ENCODE measurements at places on chromosomes 11 and 22. TPM values are rescaled to one million over a fixed set of nuclear protein-coding genes. Genes with fewer than 3 reads are reported as not detected.
A peak's percentile ranks its signal among the peaks of the same experiment; 100 is the strongest.

The GPR83 gene
- 0.17 TPM for total RNA-seq

The FLRT1 gene
- total RNA-seq: 5.0 TPM

The MPEG1 gene
- total RNA-seq: 12.1 TPM

The LDLRAD3 gene
- 8.4 TPM for total RNA-seq

The TECTA gene
- total RNA-seq: 0.83 TPM

The SCGB2A2 gene
- total RNA-seq: not detected

The EIF4ENIF1 gene
- total RNA-seq: 51.4 TPM

The OR4D10 gene
- total RNA-seq: not detected

GRCh38 chr22:37776639-37777005 is 31.1 kb upstream of the GCAT start:
- DNase-seq: no peak
- H3K4me3 ChIP-seq: no peak overlapping the region
- peak overlapping the region; percentile 3 for H3K27ac ChIP-seq

- no peak overlapping the region for H3K4me3 ChIP-seq
- H3K36me3 ChIP-seq: no peaks in the 10 kb centered on the region
- H3K4me1 ChIP-seq: no peaks in the 10 kb centered on the region
- DNase-seq: no peak
Observed at GRCh38 chr11:116540645-116541304, 232.0 kb downstream of the BUD13 start.

GRCh38 chr11:94043241-94043640 is 22.1 kb downstream of the HEPHL1 start:
- H3K27ac ChIP-seq: no peak overlapping the region
- no peaks in the 10 kb centered on the region for H3K27me3 ChIP-seq
- no peaks in the 10 kb centered on the region for H3K36me3 ChIP-seq

DNA sequence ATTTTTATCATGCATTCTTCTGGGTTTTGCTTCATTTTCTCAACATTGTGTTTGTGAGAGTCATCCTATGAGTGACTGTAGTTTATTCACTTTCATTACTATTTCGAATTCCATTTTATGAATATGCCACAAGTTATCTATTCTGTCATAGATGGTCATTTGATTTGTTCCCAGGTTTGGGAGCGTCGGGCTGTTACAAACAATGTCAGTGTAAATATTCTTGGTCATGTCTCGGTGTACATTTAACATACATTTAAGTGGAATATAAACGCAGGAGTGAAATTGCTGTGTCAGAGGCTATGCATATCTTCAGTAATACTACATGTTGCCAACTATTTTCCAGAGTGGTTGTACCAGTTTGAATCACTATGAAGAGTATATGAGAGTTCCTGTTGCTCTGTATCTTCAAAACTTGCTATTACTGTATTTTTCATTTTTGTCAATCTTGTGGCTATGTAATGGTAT is 2.4 kb downstream of the TRIM44 start:
- no peak overlapping the region for H3K4me3 ChIP-seq
- H3K27me3 ChIP-seq: no peaks in the 10 kb centered on the region
- DNase-seq: no peak
- H3K27ac ChIP-seq: no peak overlapping the region
- peaks cover 33% of the 10 kb centered on the region for H3K4me1 ChIP-seq

GRCh38 chr11:128239306-128239705 is 348.1 kb downstream of the ETS1 start:
- no peak overlapping the region for H3K4me3 ChIP-seq
- H3K4me1 ChIP-seq: no peaks in the 10 kb centered on the region
- H3K27me3 ChIP-seq: no peaks in the 10 kb centered on the region
- no peaks in the 10 kb centered on the region for H3K36me3 ChIP-seq
- H3K27ac ChIP-seq: no peak overlapping the region

- H3K4me1 ChIP-seq: peaks cover 52% of the 10 kb centered on the region
- no peak overlapping the region for H3K4me3 ChIP-seq
- no peak overlapping the region for H3K27ac ChIP-seq
- H3K36me3 ChIP-seq: no peaks in the 10 kb centered on the region
Observed at GRCh38 chr11:31821235-31821764, 10.2 kb upstream of the PAX6 start.

DNA sequence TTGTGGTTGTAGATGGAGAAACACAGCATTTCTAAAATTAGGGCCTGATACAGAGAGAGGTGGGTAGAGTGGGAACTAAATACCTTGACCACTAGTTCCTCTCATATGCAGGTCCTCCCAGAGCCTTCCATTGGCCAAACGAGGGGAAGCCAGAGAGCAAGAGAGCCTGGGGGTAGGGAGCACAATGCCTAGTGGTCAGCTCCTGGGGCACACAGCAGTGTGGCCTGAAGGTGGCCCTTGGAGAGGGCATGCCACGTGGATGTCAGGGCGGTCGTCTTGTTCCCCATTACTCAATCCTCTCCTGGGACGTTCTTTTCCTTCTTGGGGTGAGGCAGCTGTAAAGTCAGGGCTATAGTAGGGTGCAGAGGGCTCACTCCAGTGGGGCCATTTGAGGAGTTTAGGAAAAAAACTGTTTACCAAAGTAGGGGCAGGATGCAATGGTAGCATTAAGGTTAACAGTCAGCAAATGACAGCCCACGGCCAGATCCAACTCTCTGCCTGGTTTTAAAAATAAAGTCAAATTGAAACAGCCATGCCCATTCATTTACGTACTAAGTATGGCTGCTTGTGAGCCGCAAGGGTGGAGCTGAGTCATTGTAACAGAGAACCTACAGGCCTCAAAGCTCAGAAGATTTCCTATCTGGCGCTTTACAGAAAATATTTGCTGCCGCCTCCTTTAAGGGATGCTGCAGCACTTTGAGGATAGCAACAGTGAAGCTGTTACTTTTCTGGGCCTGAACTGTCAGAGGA is 7.6 kb downstream of the MYO18B start:
- H3K36me3 ChIP-seq: no peaks in the 10 kb centered on the region
- no peak for DNase-seq
- H3K27ac ChIP-seq: no peak overlapping the region
- H3K4me1 ChIP-seq: peaks cover 3% of the 10 kb centered on the region
- no peak overlapping the region for H3K4me3 ChIP-seq
- no peaks in the 10 kb centered on the region for H3K27me3 ChIP-seq

GRCh38 chr22:27766679-27767078 is 34.9 kb downstream of the MN1 start:
- peaks cover 45% of the 10 kb centered on the region for H3K4me1 ChIP-seq
- H3K4me3 ChIP-seq: no peak overlapping the region
- DNase-seq: no peak
- H3K27ac ChIP-seq: no peak overlapping the region

DNA sequence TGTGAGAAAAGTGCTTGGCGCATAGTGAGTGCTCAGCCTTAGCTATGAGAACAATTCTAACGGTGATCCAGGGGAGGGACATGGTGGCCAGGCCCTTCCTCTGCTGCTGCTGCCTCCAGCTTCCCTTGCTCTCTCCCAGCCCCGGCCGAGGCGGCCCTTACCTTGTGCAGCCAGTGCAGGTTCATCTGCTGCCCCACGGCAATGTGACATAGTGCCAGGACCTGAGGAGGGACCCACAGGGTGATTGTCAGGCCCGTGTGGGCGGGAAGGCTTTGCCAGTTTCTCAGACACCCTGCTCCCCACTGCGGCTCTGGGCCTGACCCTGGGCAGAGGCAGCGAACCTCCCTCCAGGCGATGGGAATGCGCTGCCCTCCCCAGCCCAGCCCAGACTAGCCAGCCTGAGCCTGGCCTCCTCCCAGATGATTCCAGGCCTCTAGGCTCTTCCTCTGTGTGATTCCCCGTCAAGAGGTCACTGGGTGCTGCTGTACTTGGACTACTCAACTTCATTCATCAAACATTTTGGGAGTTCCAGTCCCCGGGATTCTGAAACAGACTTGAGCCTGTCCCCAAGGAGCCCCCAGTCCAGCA is 23.7 kb upstream of the KLHL35 start:
- no peak overlapping the region for H3K4me3 ChIP-seq
- no peak for DNase-seq
- no peaks in the 10 kb centered on the region for H3K36me3 ChIP-seq

- DNase-seq: no peak
- no peaks in the 10 kb centered on the region for H3K36me3 ChIP-seq
- H3K27me3 ChIP-seq: peaks cover 20% of the 10 kb centered on the region
- no peak overlapping the region for H3K4me3 ChIP-seq
Observed at GRCh38 chr11:62179995-62180394, 10.0 kb upstream of the SCGB1D1 start.

- H3K4me1 ChIP-seq: no peaks in the 10 kb centered on the region
- peak; percentile 72 for DNase-seq
- H3K4me3 ChIP-seq: no peak overlapping the region
Observed at GRCh38 chr11:114846416-114846791, 168.1 kb downstream of the NXPE2 start.

- H3K27me3 ChIP-seq: no peaks in the 10 kb centered on the region
- no peak overlapping the region for H3K4me3 ChIP-seq
- no peak for DNase-seq
- no peaks in the 10 kb centered on the region for H3K36me3 ChIP-seq
- H3K27ac ChIP-seq: no peak overlapping the region
- peaks cover 50% of the 10 kb centered on the region for H3K4me1 ChIP-seq
Observed at GRCh38 chr22:40592352-40593113, 44.0 kb downstream of the MRTFA start.

GRCh38 chr11:47437746-47438418 is 11.1 kb downstream of the RAPSN start:
- no peak overlapping the region for H3K4me3 ChIP-seq
- H3K27ac ChIP-seq: peak overlapping the region; percentile 10
- no peaks in the 10 kb centered on the region for H3K36me3 ChIP-seq
- H3K27me3 ChIP-seq: no peaks in the 10 kb centered on the region
- DNase-seq: no peak
- peaks cover 5% of the 10 kb centered on the region for H3K4me1 ChIP-seq

DNA sequence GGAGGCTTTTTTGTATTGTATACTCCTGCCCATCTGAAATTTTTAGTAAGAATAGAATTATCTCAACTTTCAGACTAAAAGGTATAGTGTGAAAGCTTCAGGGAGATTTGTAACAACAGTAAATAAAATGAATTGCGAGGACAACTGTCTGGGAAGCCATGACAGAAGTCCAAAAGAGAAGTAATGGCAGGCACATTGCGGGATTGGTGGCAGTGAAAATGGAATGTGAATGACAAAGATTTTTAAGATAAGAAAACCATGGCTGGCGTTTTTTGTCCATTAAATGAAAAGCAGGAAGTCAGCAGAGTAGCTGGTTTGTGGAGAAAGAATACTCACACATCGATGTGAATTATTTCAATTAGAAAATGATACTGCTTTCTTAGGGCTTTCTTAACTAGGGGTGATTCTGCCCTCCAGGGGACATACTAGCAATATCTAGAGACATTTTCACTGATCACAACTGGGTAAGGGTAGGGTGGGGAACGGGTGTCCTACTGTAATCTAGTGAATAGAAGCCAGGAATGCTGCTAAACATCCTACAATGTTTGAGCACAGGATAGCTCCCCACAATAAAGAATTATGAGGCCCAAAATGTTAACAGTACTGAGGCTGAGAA is 1.6 kb downstream of the NPAT start:
- peak overlapping the region; percentile 82 for H3K4me3 ChIP-seq
- no peaks in the 10 kb centered on the region for H3K36me3 ChIP-seq
- no peaks in the 10 kb centered on the region for H3K27me3 ChIP-seq
- no peak for DNase-seq
- peaks cover 30% of the 10 kb centered on the region for H3K4me1 ChIP-seq
- peak overlapping the region; percentile 94 for H3K27ac ChIP-seq
